ENCODE measurements at places on chromosomes 7 and 10.

GRCh38 chr7:44767912-44768627, 19.4 kb downstream of the ZMIZ2 start:
- DNase-seq: peak; percentile 64

DNA sequence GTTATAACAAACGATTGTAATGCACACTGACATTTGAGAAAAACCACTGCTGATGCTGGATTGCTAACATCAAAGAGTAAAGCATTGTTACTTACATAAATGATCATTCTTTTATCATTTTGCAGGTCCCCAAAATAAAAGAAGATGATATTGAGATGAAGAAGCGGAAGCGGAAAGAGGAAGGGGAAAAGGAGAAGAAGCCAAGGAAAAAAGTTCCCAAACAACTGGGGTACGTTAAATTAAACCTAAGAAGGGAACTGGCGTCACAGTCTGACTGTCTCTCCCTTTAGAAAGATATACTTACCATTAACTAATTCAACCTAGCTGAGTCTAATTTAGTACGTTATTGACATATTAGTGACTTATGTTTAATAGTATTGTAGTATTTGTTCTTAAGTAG, 28.1 kb downstream of the UBN2 start:
- DNase-seq: no peak

DNA sequence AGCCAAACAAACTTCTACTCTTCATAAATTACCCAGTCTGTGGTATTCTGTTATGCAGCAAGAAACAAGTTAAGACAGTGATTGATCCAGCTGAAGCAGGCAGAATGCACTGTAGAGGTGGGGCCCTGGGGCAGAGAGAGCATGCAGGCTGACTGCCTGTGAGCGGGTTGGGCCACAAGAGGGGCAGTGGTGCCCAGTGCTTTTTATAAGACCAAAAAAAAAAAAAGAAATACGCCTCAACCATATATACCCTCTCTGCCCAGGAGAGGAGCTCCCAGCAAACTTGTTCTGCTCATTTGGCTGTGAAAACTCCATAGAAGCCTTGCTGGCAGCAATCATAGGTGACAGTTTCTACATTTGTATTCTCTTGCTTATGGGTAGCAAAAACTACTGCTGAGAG, 104.7 kb downstream of the SORBS1 start:
- no peak for DNase-seq

DNA sequence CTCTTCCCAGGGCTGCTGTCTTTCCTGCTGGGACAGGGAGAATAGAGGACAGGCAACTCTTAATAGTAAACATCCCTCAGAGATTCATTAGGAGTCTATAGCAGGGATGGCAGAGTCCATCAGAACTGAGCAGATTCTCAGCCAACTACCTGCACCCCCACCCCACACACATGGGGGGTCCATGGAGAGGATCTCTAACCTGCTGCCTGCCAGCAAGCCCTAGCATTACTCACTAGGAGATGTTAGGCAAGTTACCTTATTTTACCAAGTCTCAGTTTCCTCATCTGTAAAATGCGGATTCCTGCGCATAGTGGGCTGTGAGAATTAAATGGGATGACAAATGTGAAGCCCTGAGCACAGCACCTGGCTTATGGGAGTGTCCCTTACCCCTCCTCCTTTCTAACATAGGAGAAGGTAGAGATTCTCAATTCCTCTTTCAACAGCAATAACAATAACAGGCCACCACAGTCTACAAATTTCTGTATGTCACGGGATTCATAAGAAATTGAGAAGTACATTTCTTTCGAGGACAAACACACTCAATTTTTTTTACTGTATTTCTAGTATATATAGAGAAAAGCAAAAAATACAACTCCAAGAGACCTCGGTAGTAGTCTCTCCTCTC, 23.8 kb upstream of the WDR11 start:
- DNase-seq: no peak

GRCh38 chr7:70935854-70936253, 196.1 kb upstream of the GALNT17 start:
- no peak for DNase-seq

GRCh38 chr10:68194290-68194689, 37.6 kb downstream of the ATOH7 start:
- DNase-seq: no peak

All from tibial nerve (tissue), 4 donors.